ENCODE measurements at places on chromosomes 11 and 22.

GRCh38 chr11:34926101-34926830, 9.8 kb downstream of the PDHX start:
- DNase-seq: peak; percentile 36

GRCh38 chr11:33463059-33463458, 205.9 kb downstream of the HIPK3 start:
- peak; percentile 26 for DNase-seq

GRCh38 chr11:47394050-47394321, 14.4 kb upstream of the SLC39A13 start:
- no peak for DNase-seq

GRCh38 chr11:115349335-115350017, 154.7 kb downstream of the CADM1 start:
- DNase-seq: no peak
